ENCODE measurements at places on chromosomes 3 and 15. TPM values are rescaled to one million over a fixed set of nuclear protein-coding genes. Genes with fewer than 3 reads are reported as not detected.

DNA sequence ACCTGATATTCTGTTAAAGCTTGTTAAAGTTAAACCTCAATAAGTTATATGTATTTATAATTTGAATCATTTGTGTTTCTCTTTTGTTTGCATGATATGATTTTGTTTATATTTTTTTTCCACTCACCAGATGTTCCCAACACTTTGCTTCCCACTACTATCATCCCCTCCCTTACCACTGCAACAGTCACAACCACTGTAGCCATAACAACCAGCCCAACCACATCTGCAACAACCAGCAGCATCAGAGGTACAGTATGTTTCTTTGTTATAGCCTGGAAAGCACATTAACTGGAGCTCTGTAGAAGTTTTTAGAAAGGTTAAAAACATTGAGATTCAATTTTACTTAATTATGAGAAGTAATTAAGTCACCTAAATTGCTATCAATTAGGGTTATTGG is 1011.9 kb downstream of the VGLL3 start:
- no peak overlapping the region for H3K27ac ChIP-seq
- no peak for DNase-seq
- no peaks in the 10 kb centered on the region for H3K36me3 ChIP-seq

GRCh38 chr3:52544937-52545336 is 8.5 kb downstream of the UQCC5 start:
- peak overlapping the region; percentile 65 for H3K27ac ChIP-seq
- H3K4me1 ChIP-seq: peaks cover 4% of the 10 kb centered on the region
- peaks cover 8% of the 10 kb centered on the region for H3K36me3 ChIP-seq
- no peak overlapping the region for H3K4me3 ChIP-seq
- no peak for DNase-seq
- no peaks in the 10 kb centered on the region for H3K27me3 ChIP-seq

DNA sequence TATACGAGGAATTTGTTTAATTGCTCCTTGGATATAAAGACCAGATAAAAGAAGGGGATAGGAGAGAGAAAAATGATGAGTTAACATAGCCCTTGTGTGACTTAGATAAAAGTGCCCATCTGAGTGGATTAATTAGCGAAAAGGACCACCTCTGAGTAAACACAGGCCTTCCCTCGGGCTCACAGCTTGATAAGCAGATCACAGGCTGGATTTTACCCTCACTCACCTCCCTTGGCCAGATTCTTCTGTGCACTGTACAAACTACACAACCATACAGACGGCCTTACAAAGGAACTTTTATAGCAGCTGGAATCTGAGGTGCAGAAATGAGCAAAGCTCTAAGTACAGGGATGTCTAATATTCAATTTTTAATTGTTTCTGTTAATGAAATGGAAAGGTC is 112.4 kb upstream of the STT3B start:
- H3K36me3 ChIP-seq: no peaks in the 10 kb centered on the region
- DNase-seq: no peak
- H3K27me3 ChIP-seq: no peaks in the 10 kb centered on the region
- H3K4me3 ChIP-seq: no peak overlapping the region
- H3K4me1 ChIP-seq: peaks cover 23% of the 10 kb centered on the region

DNA sequence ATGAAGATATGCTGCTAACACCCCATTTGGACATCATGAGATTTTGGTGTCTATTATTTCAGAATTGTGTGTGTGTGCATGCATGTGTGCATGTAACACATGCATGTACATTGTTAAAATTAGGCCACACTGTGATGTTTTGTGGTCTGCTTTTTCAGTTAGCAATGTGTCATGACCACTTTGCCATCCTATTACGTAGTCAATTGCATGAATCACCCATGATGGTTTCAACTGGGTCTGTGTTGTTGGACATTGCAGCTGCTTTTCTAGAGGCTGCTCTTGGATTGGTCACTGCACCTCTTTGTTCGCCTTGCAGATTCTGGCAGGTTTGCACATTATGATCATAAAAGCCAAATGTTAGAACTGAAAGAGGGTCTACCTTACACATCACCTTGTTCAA is 101.0 kb upstream of the THBS1 start:
- H3K4me1 ChIP-seq: no peaks in the 10 kb centered on the region
- no peaks in the 10 kb centered on the region for H3K27me3 ChIP-seq
- H3K27ac ChIP-seq: no peak overlapping the region

DNA sequence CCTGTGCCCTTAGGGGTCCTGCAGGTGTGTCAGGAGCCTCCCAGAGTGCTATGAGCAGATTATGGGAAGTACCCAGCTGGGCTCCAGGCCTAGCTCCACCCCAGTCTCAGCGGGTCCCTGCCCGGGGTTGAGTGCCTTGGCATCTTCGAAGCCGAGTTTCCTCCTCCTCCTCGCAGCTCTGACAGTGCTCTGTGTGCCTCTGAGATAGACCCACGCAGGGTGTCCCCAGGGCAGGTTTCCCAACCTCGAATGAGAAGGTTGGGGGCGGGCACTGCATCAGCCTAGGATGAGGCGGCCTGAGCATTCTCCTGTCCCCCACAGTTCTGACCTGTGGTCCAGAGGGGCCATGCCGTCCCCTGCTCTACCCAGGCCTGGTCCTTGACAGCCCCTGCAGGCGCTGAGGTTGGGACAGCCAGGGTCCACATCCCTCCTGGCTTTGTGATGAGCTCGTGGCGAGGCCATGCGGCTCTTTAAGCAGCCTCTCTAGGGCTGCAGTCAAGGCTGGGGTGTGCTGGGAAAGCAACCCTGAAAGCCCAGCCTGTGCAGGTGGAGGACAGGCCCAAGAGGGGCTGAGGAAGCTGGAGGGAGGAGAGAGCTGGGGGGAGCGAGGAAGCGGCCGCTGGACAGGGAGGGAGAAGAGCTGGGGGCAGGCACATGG is 20.2 kb upstream of the SKOR1 start:
- no peak overlapping the region for H3K27ac ChIP-seq
- DNase-seq: peak; percentile 64
- H3K27me3 ChIP-seq: no peaks in the 10 kb centered on the region
- peaks cover 4% of the 10 kb centered on the region for H3K36me3 ChIP-seq
- H3K4me1 ChIP-seq: no peaks in the 10 kb centered on the region

DNA sequence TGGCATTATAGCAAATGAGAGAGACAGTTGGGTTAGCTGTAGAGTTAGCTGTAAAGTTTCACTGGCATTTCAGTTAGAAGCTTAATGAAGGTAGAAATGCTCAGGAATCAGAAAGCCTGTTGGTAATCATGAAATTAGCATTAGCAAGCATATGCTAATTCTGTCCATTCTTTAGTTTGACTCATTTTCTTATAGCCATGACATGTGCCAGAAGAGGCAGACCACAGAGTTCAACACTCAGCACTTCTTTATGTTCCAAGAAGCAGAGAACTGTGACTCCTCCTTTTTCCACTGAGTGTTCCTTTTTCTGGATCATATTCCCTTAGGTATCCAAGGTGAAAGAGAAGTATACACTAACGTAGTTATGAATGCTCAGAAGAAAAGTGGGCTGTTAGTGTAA is 276.2 kb upstream of the SGO1 start:
- H3K27ac ChIP-seq: no peak overlapping the region
- no peak for DNase-seq
- no peak overlapping the region for H3K4me3 ChIP-seq
- peaks cover 9% of the 10 kb centered on the region for H3K4me1 ChIP-seq

GRCh38 chr3:50336452-50337174 is 4.0 kb downstream of the RASSF1 start:
- H3K4me3 ChIP-seq: peak overlapping the region; percentile 98
- peaks cover 25% of the 10 kb centered on the region for H3K4me1 ChIP-seq
- DNase-seq: no peak
- peaks cover 28% of the 10 kb centered on the region for H3K27me3 ChIP-seq
- peak overlapping the region; percentile 98 for H3K27ac ChIP-seq

GRCh38 chr15:42133886-42134502 is 22.4 kb downstream of the PLA2G4F start:
- H3K4me3 ChIP-seq: no peak overlapping the region
- no peaks in the 10 kb centered on the region for H3K36me3 ChIP-seq
- DNase-seq: no peak

- peaks cover 13% of the 10 kb centered on the region for H3K36me3 ChIP-seq
- DNase-seq: no peak
- H3K4me3 ChIP-seq: no peak overlapping the region
Measured at GRCh38 chr3:179421500-179421899, 29.8 kb downstream of the GNB4 start.

GRCh38 chr3:118766306-118766669 is 268.4 kb downstream of the IGSF11 start:
- H3K36me3 ChIP-seq: no peaks in the 10 kb centered on the region
- H3K4me3 ChIP-seq: no peak overlapping the region
- H3K4me1 ChIP-seq: peaks cover 3% of the 10 kb centered on the region
- no peak for DNase-seq
- H3K27ac ChIP-seq: no peak overlapping the region
- peaks cover 4% of the 10 kb centered on the region for H3K27me3 ChIP-seq

- H3K27me3 ChIP-seq: peaks cover 5% of the 10 kb centered on the region
- no peak overlapping the region for H3K4me3 ChIP-seq
- H3K4me1 ChIP-seq: no peaks in the 10 kb centered on the region
Measured at GRCh38 chr3:39541917-39542329, 74.4 kb downstream of the MOBP start.

- no peaks in the 10 kb centered on the region for H3K36me3 ChIP-seq
- peak overlapping the region; percentile 95 for H3K4me3 ChIP-seq
- peaks cover 14% of the 10 kb centered on the region for H3K4me1 ChIP-seq
Measured at GRCh38 chr3:49674497-49674983, 389 bp downstream of the APEH start.

DNA sequence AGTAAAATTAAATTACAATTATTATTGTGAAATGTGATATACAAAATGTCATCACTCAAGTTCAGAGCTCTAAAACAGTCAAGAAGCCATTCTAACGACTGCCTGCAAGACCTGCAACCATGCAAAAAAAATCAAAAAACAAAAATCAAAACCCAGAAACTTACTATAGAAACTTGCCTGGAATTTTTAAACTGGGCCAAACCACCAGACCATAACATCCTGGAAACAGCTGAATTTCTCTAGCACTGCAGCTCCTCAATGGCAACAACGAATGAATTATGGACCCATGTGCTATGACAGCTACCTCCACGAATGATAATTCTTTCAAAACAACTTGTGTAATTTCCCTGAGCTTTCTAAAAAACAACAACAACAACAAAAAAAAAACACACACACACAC is 130.0 kb upstream of the KCNMB2 start:
- H3K4me1 ChIP-seq: peaks cover 10% of the 10 kb centered on the region
- no peak overlapping the region for H3K27ac ChIP-seq

- no peak overlapping the region for H3K4me3 ChIP-seq
- H3K27me3 ChIP-seq: peaks cover 3% of the 10 kb centered on the region
- no peak overlapping the region for H3K27ac ChIP-seq
Measured at GRCh38 chr3:131314318-131314717, 67.3 kb upstream of the NUDT16 start.

GRCh38 chr15:101378171-101378755 is 83.2 kb upstream of the SNRPA1 start:
- no peaks in the 10 kb centered on the region for H3K36me3 ChIP-seq
- H3K27me3 ChIP-seq: peaks cover 14% of the 10 kb centered on the region
- DNase-seq: no peak

- H3K36me3 ChIP-seq: no peaks in the 10 kb centered on the region
- no peak for DNase-seq
- peaks cover 13% of the 10 kb centered on the region for H3K27me3 ChIP-seq
- H3K4me3 ChIP-seq: no peak overlapping the region
- no peaks in the 10 kb centered on the region for H3K4me1 ChIP-seq
Measured at GRCh38 chr3:195752066-195752465, 31.3 kb downstream of the MUC20 start.

- peaks cover 6% of the 10 kb centered on the region for H3K27me3 ChIP-seq
- no peak overlapping the region for H3K4me3 ChIP-seq
- H3K36me3 ChIP-seq: no peaks in the 10 kb centered on the region
- H3K27ac ChIP-seq: no peak overlapping the region
Measured at GRCh38 chr3:75262661-75263060, 401.5 kb upstream of the FRG2C start.

GRCh38 chr3:126053949-126054569 is 29.9 kb downstream of the SLC41A3 start:
- no peak for DNase-seq
- H3K36me3 ChIP-seq: peaks cover 11% of the 10 kb centered on the region
- H3K27ac ChIP-seq: no peak overlapping the region
- no peak overlapping the region for H3K4me3 ChIP-seq
- H3K4me1 ChIP-seq: peaks cover 10% of the 10 kb centered on the region
- H3K27me3 ChIP-seq: no peaks in the 10 kb centered on the region

DNA sequence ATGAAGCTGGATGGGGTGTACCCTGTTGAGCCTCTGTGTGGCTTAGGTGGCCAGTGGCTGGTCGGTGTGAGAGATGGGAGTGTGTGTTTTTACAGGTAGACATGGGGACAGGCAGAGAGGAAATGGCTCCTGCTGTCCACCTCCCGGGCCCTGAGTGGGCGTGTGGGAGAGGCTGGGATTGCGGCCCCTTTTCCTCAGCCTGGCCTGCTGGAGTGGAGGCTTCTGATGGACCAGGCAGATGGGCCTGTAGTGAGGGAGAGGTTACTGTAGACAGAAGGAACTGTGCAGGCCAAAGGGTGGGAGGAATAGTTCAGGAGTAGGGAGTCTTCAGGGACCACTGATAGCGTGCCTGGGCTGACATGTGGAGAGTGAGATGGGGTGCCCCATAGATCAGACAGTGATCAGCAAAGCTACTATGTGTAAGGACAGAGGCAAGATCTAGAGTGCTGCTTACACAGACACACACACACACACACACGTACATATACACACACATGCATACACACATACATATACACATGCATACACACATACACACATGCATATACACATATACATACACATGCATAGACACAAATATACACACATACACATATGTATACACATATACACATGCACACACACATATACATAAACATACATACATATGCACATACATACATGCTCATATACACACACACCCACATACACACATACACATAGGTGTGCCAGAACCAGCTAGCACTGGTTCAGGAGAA is 26.4 kb downstream of the ACAA1 start:
- H3K4me3 ChIP-seq: no peak overlapping the region
- H3K27me3 ChIP-seq: peaks cover 1% of the 10 kb centered on the region
- H3K36me3 ChIP-seq: no peaks in the 10 kb centered on the region

- DNase-seq: no peak
- peaks cover 30% of the 10 kb centered on the region for H3K4me1 ChIP-seq
- H3K36me3 ChIP-seq: no peaks in the 10 kb centered on the region
- H3K4me3 ChIP-seq: no peak overlapping the region
Measured at GRCh38 chr3:56928379-56929068, 126.8 kb upstream of the ARHGEF3 start.

Gene TOP2B
- total RNA-seq: 198 TPM

Gene CATSPER2
- total RNA-seq: 5.1 TPM

Gene LRRN1
- total RNA-seq: 85.2 TPM
